Caudate nucleus (tissue), 63 donors: ENCODE measurements at places on chromosomes 5 and 9.

DNA sequence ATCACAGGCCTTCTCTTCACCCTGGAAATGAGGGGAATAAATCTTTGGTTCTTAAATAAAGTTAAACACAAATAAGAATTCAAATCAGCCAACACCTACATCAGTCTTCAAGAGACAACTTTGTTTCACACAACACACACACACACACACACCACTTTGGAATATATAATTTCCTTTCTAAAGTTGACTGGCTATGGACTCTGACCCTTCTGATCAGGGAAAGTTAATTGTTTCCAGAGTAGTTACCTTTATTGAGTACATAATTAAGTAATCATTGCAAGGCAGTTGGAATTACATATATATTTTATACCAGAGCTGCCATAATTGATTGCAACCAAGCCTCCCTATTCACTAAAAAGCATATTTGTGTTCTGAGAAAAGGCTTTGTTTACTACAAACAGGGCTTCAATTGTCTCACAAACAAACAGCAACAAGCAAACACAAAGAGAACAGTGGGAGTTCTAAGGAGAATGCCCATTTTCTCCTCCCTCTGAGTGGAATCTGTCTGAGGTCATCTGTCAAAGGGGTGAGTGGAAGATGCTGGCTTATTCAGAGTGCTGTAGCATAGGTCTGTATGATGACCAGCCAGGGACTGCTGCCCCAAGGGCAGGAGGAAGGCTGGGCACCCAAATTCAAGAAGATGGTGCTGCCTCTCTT is 136.6 kb downstream of the SEMA6A start:
- no peak for DNase-seq

- no peak for DNase-seq
Measured at GRCh38 chr5:14830210-14831005, 41.2 kb downstream of the ANKH start.

DNA sequence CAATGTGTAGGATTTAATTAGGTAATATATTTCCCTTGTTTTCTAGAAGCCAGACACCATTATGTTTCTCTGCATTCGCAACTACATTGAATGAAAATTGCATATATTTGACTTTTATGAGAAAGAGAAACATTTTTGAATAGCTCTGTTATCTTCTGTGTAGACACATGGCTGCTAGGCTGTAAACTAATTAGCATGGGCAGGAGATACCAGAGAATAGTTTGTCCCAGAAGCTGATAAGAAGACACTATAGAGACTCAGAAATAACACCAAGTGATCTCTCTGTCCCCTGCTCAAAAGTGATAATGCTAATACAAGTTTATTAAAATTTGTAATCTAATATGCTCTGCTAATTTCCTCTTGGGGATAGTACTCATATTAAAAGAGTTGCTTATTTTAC is 198.0 kb upstream of the TUSC1 start:
- DNase-seq: no peak

DNA sequence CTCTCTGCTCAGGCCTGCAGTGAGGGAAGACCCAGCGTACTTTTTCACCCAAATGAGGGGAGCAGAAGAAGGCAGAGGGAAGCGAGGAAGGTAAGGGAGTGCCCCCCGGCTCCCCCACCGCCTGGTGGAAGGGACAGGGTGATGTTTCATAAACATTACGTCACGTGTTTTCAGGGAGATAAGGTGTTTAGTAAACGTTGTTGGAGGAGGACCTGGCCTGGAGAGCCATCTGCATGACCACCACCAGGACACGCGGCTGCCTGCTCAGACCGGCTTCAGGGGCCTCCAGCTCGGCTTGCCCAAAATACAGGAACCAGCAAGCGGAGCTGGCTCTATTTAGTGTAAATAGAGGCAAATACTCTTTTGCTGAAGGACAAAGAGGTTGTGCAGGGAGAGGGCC is 40.0 kb upstream of the C5orf58 start:
- DNase-seq: no peak

GRCh38 chr9:78050421-78050820 is 18.8 kb upstream of the GNAQ start:
- no peak for DNase-seq

GRCh38 chr5:94517490-94518488 is 100.6 kb downstream of the KIAA0825 start:
- DNase-seq: no peak

- DNase-seq: no peak
Measured at GRCh38 chr9:14153310-14153720, 160.6 kb downstream of the NFIB start.

GRCh38 chr5:104793031-104793754 is 1230.6 kb upstream of the NUDT12 start:
- DNase-seq: no peak

- DNase-seq: no peak
Measured at GRCh38 chr9:127033789-127034188, 88.6 kb downstream of the ANGPTL2 start.

- DNase-seq: no peak
Measured at GRCh38 chr9:135230817-135231520, 143.5 kb downstream of the OLFM1 start.

- no peak for DNase-seq
Measured at GRCh38 chr9:23255346-23255745, 570.7 kb downstream of the ELAVL2 start.

DNA sequence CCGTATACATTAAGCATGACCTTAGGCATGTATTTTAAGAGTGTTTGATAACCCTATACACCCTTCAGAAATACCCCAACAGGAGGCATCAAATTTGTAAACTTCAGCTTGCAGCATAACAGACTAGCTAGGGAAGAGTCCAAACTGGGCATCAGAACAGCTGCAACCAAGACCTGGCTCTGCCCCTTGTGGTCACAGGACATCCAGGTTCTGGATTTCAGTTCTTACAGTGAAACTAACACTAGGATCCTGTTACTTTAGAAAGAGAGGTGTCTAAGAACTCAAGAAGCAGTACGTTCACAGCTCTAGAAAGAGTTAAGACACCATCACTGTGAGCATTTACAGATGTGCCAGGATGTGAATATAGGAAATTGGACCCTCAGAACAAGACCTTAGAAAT is 229.8 kb downstream of the BNC2 start:
- DNase-seq: no peak

DNA sequence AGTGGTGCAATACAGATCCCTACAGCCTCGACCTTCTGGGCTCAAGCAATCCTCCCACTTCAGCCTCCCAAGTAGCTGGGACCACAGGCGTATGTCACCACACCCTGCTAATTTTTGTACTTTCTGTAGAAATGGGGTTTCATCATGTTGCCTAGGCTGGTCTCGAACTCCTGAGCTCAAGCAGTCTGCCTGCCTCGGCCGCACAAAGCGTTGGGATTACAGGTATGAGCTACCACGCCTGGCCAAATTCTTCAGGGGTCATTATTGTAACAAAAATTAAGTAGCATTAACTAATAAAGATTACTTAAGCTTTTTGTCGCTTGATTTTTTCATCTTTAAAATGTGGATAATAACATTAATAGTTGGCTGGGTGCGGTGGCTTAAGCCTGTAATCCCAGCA is 195.3 kb upstream of the IER5L start:
- no peak for DNase-seq

DNA sequence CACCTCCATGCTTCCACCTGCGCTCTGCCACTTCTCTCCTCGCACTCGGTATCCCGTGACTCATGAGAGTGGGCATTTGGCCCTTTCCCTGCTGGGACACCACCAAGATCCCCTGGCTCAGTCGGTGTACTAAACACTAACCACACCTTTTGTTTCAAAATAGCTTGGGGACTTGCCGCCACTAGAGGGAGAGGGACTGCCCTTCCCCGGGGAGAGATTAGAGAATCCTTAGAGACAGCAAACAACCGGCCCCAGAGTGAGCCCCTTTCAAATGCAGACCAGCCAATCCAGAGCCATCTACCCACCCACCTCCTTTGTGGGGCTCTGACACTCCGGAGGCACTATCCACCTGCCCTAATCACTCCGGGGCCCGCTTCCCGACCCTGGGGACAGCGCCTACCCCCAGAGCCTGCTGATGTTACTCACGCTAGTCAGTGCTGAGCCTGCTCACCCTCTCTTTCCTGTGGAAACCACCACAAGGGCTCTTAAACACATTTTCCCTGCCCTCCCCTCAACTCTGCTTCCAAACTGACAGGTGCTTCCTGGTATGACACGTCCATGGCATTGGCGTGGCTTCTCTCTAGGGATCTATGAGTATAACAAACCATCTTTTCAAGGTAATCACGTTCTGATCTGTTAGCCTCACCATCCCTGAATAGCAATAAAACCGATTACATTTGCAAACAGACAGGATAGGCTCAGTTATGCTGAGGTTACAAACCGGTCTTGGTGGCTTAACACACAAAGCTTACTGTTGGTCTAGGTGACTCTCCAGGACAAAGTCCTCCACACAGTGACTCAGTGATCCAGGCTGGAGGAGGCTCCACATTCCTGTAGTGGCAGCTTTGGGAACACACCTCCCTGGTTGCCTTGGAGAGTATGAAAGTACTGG is 180.1 kb upstream of the MVB12B start:
- DNase-seq: no peak

DNA sequence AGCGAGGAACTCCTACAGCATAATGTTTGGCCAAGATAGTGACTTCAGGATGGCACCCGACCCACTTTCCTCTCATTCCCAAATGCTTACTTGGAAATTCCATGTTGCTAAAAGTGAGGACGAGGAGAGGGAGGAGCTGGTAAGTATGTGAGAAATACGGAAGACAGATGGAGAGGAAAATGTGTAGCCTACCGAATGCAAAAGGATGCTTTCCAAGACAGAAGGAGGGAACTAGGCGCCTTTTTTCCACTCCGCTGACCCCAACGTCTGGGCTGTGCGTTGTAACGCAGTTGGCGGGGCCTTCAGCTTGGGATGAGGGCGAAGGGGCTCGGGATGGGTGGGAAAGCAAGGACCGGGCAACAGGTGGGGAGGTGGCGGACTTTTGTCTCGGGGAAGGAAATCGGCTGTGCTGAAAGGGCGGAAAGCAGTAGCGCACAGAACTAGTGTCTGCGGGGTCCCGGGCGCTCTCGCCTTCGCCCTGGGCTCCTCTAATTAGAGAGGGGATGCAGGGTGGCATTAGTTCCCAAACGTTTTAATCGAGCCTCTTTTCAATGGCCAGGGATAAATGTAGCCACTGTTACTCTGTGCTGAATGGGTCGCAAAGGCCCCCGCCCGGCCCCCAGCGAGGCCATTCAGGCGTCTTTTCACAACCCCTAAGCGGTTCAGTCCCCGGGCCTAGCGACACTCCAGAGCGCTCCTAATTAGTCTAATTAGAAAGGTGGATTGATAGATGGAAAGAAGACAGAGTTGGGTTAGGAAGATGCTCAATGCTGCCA is 12.6 kb downstream of the FOXD1 start:
- no peak for DNase-seq

DNA sequence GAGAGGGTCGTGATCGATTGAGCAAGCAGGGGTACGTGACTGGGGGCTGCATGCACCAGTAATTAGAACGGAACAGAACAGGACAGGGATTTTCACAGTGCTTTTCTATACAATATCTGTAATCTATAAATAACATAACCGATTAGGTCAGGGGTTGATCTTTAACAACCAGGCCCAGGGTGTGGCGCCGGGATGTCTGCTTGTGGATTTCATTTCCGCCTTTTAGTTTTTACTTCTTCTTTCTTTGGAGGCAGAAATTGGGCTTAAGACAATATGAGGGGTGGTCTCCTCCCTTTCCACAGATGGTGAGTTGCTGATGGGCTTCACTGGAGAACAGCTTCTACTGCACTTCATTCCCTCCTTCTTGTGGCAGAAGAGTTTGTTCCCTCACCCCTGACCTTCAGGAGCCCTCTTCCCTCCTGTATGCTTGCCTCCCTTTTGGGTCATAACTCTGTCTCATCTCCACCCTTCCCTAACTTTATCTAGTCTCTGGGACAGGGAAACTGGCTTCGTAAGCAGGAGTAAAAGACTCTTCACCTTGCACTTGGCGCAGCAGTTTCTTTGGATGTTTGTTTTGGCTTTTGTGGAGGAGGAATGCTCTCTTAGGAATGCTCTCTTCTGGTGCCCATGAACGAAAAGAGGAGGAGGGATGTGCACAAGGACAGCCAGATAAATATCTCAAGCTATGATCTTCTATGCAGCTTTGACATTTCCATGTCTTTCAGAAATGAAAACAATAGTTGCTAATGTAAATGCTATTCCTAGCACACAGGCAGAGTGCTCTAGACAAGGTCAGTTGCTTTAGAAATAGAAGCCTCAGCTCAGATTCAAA is 139.8 kb upstream of the RPS23 start:
- no peak for DNase-seq

GRCh38 chr5:65577141-65577540 is 14.0 kb downstream of the PPWD1 start:
- no peak for DNase-seq

- DNase-seq: no peak
Measured at GRCh38 chr5:178284093-178284675, 51.6 kb upstream of the PHYKPL start.

- DNase-seq: no peak
Measured at GRCh38 chr5:156094001-156094400, 233.0 kb upstream of the SGCD start.

DNA sequence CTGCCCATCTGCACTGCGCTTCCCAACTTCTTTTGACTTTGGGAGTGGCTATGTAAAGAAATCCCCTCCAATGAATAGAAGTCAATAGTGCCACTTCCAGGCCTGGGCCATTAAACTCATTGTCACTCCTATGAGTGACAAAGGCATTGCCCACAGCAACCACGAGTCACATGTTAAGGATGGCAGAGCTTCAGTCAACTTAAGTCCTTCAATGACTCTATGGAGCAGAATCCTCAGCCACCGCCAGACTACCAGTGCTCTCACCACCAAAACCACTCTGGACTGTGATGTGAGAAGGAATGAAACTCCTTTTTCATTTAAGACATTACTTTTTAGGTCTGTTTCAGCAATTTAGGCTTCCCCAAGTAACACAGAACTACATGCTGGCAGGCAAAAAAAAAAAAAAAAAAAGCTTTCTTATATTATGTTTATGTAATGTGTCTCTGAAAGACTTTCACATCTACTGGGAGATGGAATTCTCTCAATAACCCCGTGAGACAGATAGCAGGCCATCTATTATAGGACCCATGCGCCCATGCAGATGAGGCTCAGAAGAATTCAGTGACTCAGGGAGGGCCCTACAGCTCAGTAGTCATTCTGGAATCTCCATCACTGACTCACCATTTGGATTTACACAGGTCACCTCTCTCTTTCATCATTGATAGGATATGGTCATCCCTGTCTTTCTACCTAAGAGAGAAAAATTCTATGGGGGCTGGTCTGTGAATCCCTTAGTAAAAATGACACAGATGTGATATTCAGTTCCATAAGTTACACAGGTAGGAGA is 180.5 kb downstream of the CEMIP2 start:
- no peak for DNase-seq

DNA sequence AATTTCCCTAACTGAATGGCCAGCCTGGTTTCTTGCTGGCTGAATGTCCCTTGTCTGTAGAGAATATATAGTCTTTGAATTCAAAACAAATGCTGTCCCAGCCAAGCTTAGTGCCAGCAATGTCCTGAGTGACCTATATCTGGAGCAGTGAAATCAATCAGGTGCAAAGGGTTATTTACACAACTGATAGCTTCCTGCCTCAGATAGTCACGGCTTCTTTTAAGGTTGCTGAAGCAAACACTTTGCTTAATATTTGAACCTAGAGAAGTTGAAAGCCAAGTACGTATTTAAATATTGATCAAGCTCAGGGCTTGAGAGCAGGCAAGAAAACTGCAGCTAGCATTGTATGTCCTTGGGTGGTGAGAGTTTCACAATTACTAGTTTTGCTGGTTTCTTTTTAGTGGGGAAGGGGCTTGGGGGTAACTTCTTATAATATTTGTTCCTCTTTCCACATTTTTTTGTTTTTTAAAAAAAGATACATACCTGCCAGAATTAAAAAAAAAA is 2.0 kb upstream of the ARHGEF28 start:
- no peak for DNase-seq
